ENCODE measurements at places on chromosomes 3 and 15. TPM values are rescaled to one million over a fixed set of nuclear protein-coding genes. Genes with fewer than 3 reads are reported as not detected.

The SLC9C1 gene
- not detected for total RNA-seq

The TMC3 gene
- total RNA-seq = 0.54 TPM

The KCNH8 gene
- 0.07 TPM for total RNA-seq

The PTPRG gene
- total RNA-seq = 154 TPM

The CAND2 gene
- 44.6 TPM for total RNA-seq

DNA sequence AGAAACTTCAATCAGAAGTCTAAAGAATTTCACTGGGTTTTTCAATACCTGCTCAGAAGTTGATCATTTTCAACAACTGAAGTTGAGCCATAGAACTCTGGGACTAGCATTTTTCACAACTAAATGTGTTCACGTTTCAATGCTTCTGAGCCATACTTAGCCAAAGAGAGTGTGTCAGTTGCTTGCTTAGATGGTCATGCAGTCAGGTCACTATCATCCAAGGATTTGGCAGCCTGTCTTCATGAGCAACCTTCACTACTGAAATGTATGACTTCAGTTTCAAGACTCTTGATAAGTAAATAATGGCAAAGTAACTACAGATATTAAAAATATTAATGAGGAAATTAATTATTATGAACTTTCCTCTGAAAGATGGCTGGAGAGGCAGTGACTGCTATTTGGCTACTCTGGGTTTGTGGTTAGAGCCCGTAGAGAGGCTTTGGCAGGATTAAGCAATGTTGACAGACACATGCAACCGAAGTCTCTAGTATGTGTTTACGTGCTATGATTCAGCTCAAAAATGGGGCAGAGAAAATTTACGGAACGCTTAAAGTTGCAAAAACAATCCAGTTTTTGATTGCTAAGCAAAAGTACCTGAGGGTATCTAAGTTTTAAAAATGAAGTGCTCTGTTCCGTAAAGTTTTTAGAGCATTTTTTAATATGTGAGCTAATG, 133.8 kb downstream of the GMNC start:
- H3K36me3 ChIP-seq = no peaks in the 10 kb centered on the region
- no peaks in the 10 kb centered on the region for H3K27me3 ChIP-seq
- DNase-seq = no peak
- no peak overlapping the region for H3K27ac ChIP-seq
- no peaks in the 10 kb centered on the region for H3K4me1 ChIP-seq

DNA sequence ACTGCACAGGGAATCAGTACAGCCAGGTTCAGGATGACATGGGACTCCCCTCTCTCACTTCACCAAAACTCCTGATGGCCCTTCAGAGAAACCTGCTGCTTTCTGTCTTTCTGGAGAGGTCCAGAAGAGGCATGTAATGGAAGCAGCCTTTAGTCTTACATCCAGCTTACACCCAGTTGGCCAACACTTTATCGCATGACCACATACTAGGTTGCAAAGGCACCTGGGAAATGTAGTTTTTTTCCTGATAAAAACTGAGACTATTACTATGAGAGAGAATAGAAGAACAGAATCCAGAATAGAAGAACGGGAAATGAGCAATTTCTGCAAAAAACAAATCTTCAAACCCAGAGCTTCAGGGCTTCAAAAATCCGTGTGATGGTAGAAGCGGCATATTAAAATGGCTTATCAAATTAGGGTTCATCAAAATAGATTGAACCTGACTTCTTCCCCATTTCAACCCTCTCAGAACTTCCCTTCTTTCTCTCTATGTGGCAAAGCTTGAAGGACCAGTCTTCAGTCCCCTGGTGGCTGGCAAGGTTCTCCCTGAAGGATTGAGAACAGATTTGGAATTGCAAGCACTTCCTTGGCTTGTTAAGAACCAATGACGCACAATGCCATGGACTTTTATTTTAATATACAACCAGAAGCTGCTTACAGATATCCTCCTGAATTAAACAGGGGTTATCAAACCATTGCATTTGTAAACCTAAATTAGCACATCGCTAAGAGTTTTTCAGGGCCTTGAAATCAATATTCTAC, 34.4 kb downstream of the CORO2B start:
- no peak overlapping the region for H3K4me3 ChIP-seq
- H3K27me3 ChIP-seq = no peaks in the 10 kb centered on the region
- H3K4me1 ChIP-seq = peaks cover 9% of the 10 kb centered on the region
- H3K27ac ChIP-seq = no peak overlapping the region

GRCh38 chr3:184295771-184296170, 3.3 kb upstream of the PSMD2 start:
- H3K4me1 ChIP-seq = peaks cover 13% of the 10 kb centered on the region
- H3K27ac ChIP-seq = no peak overlapping the region
- no peak overlapping the region for H3K4me3 ChIP-seq
- no peaks in the 10 kb centered on the region for H3K27me3 ChIP-seq

Data from thoracic aorta (tissue), 2 donors.